Activated T-cell treated with anti-CD3 and anti-CD28 coated beads, Interleukin-2, amount 50 U/mL, for 24 hours (primary cell): ENCODE measurements at places on chromosomes 6 and 20.

DNA sequence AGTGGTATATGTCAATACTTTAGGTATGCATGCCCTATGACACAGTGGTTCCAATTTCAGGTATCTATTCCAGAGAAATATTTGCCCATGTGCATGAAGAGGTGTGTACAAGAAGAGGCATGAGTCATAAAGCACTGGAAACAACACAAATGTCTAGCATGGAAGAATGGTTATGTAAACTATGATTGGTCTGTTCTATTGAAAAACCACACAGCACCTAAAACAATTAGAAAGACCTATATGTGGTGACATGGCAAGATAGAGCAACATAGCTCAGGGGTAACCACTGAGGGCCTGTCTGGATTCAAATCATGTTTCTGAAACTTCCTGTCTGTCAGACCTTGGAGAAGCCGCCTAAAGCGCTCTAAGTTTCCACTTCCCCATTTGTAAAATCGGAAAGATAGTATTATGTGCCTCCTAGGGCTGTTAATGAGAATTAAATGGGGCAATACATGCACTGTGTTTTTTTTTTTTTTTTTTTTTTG, 76.0 kb upstream of the SHLD1 start:
- peak overlapping the region; percentile 89 for H3K27ac ChIP-seq
- H3K4me3 ChIP-seq = peak overlapping the region; percentile 36
- no peak for DNase-seq
- H3K36me3 ChIP-seq = no peaks in the 10 kb centered on the region

GRCh38 chr20:43843096-43843964, 71.3 kb upstream of the TOX2 start:
- no peak overlapping the region for H3K27ac ChIP-seq
- H3K4me3 ChIP-seq = no peak overlapping the region
- no peaks in the 10 kb centered on the region for H3K36me3 ChIP-seq
- peaks cover 45% of the 10 kb centered on the region for H3K4me1 ChIP-seq
- DNase-seq = peak; percentile 11
- H3K27me3 ChIP-seq = peaks cover 12% of the 10 kb centered on the region

- H3K4me1 ChIP-seq = peaks cover 11% of the 10 kb centered on the region
- H3K36me3 ChIP-seq = no peaks in the 10 kb centered on the region
- no peaks in the 10 kb centered on the region for H3K27me3 ChIP-seq
- no peak overlapping the region for H3K27ac ChIP-seq
These were observed 100.9 kb downstream of the ZDHHC14 start for GRCh38 chr6:157481865-157482249.

DNA sequence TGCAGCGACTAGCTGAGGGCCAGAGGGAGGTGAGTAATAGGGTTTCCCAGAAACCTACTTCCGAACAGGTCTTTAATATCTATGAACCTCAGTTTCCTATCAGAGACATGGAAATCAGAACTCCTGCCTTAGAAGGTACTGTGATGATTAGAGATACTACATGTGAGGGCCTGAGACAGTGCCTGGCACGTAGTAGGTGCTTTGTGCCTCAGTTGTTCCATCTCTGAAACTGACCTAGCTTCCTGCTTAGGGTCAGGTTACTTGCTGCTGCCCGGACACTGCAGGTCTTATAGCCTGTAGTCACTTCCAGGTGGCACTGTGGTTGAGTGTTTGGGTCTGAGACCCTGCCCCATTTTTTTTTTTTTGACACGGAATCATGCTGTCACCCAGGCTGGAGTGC, 20.9 kb downstream of the RAB44 start:
- H3K4me1 ChIP-seq = no peaks in the 10 kb centered on the region
- no peaks in the 10 kb centered on the region for H3K36me3 ChIP-seq
- H3K27me3 ChIP-seq = no peaks in the 10 kb centered on the region
- no peak overlapping the region for H3K4me3 ChIP-seq

DNA sequence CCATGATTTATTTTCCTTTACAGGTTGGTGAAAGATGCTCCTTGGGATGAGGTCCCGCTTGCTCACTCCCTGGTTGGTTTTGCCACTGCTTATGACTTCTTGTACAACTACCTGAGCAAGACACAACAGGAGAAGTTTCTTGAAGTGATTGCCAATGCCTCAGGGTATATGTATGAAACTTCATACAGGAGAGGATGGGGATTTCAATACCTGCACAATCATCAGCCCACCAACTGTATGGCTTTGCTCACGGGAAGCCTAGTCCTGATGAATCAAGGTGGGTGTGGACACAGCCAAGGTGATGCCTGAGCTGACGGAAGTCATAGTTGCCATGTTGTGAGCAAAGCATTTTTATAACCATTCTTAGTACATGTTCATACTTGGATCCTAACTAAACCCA, 34.6 kb upstream of the CALHM6 start:
- H3K27me3 ChIP-seq = no peaks in the 10 kb centered on the region
- no peaks in the 10 kb centered on the region for H3K36me3 ChIP-seq
- H3K4me3 ChIP-seq = no peak overlapping the region
- H3K4me1 ChIP-seq = no peaks in the 10 kb centered on the region
- no peak for DNase-seq

- H3K36me3 ChIP-seq = no peaks in the 10 kb centered on the region
- no peak overlapping the region for H3K27ac ChIP-seq
- no peak overlapping the region for H3K4me3 ChIP-seq
- no peaks in the 10 kb centered on the region for H3K4me1 ChIP-seq
These were observed 11.3 kb upstream of the TMEM181 start for GRCh38 chr6:158548418-158549161.

GRCh38 chr6:84798257-84798656, 33.9 kb upstream of the TBX18 start:
- DNase-seq = no peak
- no peaks in the 10 kb centered on the region for H3K36me3 ChIP-seq
- no peaks in the 10 kb centered on the region for H3K27me3 ChIP-seq

DNA sequence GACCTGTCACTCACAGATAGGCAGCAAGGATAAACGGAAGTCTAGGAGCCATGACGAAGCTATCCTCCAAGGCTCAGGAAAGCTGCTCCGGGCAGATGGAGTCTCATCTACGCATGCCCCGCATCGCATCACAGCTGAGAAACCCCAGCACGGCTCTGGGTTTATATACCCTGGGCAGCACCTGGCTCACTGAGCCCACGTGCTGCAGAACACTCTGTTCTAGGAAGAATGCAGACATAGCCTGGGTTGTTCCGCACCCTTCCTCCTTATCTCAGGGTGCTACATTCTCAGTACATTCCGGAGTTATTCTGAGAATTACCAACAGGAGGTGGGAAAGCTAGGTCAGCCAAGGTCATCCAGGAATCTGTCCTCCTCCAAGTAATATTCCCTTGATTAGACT, 260.4 kb downstream of the CBLN4 start:
- H3K4me1 ChIP-seq = no peaks in the 10 kb centered on the region
- DNase-seq = no peak
- no peaks in the 10 kb centered on the region for H3K36me3 ChIP-seq
- H3K4me3 ChIP-seq = no peak overlapping the region
- no peaks in the 10 kb centered on the region for H3K27me3 ChIP-seq
- H3K27ac ChIP-seq = no peak overlapping the region

DNA sequence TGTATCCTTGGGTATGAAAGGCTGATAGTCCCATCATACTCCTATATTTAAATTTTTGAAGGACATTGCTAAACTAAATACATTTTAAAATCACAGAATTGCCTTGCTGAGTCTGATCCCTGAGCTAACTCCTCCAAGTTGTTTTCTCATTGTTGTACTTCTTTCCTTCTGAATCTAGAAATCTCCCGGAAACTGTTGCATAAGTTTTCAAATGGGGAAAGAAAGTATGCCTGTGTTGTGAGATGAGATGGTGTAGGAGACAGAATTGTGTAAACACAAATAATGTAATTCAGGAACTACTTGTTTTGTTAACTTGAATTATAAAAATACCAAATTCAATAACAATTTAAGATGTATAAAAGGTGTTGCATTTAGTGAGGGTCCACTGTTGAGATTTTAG, 7.3 kb downstream of the PNRC1 start:
- DNase-seq = no peak
- peaks cover 34% of the 10 kb centered on the region for H3K36me3 ChIP-seq
- peaks cover 46% of the 10 kb centered on the region for H3K4me1 ChIP-seq
- H3K27me3 ChIP-seq = no peaks in the 10 kb centered on the region

- H3K36me3 ChIP-seq = peaks cover 93% of the 10 kb centered on the region
- no peaks in the 10 kb centered on the region for H3K27me3 ChIP-seq
- peak overlapping the region; percentile 76 for H3K27ac ChIP-seq
- no peak for DNase-seq
- H3K4me3 ChIP-seq = no peak overlapping the region
- peaks cover 68% of the 10 kb centered on the region for H3K4me1 ChIP-seq
These were observed 5.5 kb downstream of the E2F1 start for GRCh38 chr20:33680686-33681085.

DNA sequence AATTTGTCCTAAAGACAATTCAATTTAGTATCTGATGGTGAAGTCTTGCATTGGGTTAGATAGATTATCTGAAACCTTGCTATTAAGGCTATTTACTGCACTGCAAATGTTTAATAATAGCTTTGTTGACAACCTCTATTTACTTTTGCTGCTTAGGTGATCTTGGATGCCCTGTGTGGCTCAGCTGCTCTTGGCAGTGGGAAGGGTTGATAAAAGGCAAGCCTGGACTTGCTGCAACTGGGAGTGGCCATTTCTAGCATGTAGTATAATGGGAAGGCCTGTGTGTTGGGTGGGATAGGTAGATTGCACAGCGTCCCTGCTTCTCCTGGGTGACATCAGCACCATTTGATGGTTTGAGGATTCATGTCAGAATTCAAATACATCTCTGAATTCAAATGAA, 49.1 kb downstream of the ARMC2 start:
- H3K36me3 ChIP-seq = no peaks in the 10 kb centered on the region
- no peak overlapping the region for H3K4me3 ChIP-seq
- H3K27ac ChIP-seq = no peak overlapping the region
- peaks cover 33% of the 10 kb centered on the region for H3K4me1 ChIP-seq

DNA sequence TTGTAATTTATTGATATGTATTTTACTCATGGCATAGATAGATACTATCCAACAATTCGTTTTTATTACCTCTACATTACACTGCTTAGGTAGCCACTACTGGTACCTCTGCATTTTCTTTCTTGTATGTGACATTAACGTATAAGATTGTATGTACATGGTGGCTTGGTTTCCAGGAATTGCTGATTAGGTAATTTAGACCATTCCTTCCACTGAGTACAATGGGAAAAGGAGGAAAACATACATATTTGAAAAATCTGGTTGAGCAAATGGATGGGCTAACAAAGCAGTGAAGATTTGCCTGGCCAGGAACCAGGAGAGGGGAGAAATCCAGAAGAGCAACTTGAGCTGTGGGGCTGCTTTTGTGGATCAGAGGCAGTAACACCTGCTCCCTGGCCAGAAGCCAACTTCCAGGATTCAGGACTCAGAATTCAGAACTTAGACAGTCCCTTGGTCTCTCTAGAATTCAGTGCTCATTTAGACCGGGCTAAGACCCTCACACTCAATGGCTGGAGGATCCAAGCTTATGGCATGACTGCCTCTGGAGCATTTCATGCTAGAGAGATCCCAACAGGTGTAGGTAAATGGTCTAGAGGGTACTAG, 17.9 kb upstream of the MICB start:
- no peak for DNase-seq
- no peak overlapping the region for H3K4me3 ChIP-seq
- no peak overlapping the region for H3K27ac ChIP-seq
- no peaks in the 10 kb centered on the region for H3K27me3 ChIP-seq
- peaks cover 10% of the 10 kb centered on the region for H3K4me1 ChIP-seq
- no peaks in the 10 kb centered on the region for H3K36me3 ChIP-seq

GRCh38 chr6:31586008-31586407, at the start of gene LST1:
LST1 (plus strand) TSS chr6:31586277; CDS start chr6:31587300, 1,023 bp downstream.
- peaks cover 77% of the 10 kb centered on the region for H3K4me1 ChIP-seq
- peak within 1 kb of the TSS; percentile 71 for H3K4me3 ChIP-seq
- peaks cover 15% of the 10 kb centered on the region for H3K36me3 ChIP-seq

GRCh38 chr6:82185948-82186535, 61.5 kb downstream of the IBTK start:
- H3K27ac ChIP-seq = no peak overlapping the region
- no peak overlapping the region for H3K4me3 ChIP-seq
- no peaks in the 10 kb centered on the region for H3K27me3 ChIP-seq
- peaks cover 75% of the 10 kb centered on the region for H3K36me3 ChIP-seq

DNA sequence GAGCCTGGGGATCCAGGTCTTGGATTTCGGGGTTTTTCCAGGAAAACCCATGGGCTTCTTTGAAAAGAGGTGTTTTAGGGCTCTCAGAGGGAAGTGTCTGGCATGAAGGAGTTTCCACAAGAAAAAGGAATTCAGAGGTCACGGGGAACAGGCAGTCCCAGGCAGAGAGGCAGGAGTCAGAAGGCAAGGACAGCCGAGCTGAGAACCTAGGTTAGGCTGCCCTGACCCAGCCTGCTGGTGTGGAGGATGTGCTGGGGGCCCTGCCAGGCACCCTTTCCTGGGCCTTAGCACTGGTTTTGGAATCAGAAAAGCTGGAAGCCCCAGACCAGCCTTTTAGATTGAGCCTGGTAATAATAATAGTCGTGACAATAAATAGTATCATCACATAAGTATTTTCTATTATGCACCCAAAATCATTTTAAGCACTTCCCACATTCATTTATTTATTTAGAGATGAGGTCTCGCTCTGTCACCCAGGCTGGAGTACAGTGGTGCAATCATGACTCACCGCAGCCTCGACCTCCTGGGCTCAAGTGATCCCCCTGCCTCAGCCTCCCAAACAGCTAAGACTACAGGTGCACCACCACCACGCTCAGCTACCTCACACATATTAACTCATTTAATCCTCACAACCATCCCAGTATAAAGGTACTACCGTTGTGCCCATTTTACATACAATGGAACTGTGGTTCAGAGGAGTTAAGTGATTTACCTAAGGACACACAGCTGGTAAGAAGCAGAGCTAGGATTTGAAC, 19.9 kb downstream of the TGM2 start:
- H3K4me3 ChIP-seq = no peak overlapping the region
- DNase-seq = no peak
- H3K27me3 ChIP-seq = no peaks in the 10 kb centered on the region
- H3K27ac ChIP-seq = no peak overlapping the region

GRCh38 chr6:30724906-30725667, 4.9 kb downstream of the TUBB start:
- peak overlapping the region; percentile 99 for H3K4me3 ChIP-seq
- H3K27me3 ChIP-seq = no peaks in the 10 kb centered on the region
- peaks cover 93% of the 10 kb centered on the region for H3K36me3 ChIP-seq
- H3K4me1 ChIP-seq = peaks cover 40% of the 10 kb centered on the region
- DNase-seq = no peak

DNA sequence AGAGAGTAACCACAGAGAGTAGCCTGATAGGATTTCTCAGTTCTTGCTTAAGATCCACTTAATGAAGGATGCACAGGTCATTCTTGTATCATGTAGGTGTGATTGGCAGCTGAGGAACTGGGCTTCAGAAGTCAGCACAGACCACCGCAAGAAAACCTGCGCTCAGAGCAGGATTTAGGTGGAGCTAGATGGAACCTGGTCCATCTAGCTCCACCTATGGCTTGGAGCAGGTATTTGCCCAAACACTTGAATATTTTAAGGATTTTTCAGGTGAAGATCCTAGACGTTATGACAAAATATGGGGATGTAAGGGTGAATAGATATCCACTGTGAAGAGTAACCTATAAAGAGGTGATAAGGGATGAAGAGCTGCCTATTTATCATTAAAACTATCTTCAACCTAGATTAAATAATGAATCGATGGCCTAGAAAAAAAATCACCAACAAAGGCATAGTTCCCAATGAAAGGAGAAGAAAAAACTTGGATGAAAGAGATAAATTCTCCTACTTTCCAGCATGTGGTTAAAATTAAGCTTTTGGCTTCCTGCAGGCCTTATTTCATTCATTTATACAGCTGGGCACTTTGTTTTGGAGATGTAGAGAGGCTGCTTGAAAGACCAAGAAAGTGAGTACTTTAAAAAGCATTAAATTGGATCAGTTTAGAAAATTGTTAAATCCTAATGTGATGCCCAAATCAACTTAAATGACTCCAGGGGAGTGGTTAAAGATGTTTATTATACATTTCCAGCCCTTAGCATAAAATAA, 778.4 kb upstream of the GJE1 start:
- H3K27me3 ChIP-seq = peaks cover 4% of the 10 kb centered on the region
- no peak overlapping the region for H3K4me3 ChIP-seq
- H3K36me3 ChIP-seq = no peaks in the 10 kb centered on the region
